ENCODE measurements at places on chromosomes 2 and 18.

- no peak for DNase-seq
Observed at GRCh38 chr2:183579686-183580085, 455.4 kb downstream of the NUP35 start.

- DNase-seq = no peak
Observed at GRCh38 chr2:19369341-19369955, 11.0 kb upstream of the OSR1 start.

- no peak for DNase-seq
Observed at GRCh38 chr2:53452400-53452799, 315.2 kb upstream of the CHAC2 start.

DNA sequence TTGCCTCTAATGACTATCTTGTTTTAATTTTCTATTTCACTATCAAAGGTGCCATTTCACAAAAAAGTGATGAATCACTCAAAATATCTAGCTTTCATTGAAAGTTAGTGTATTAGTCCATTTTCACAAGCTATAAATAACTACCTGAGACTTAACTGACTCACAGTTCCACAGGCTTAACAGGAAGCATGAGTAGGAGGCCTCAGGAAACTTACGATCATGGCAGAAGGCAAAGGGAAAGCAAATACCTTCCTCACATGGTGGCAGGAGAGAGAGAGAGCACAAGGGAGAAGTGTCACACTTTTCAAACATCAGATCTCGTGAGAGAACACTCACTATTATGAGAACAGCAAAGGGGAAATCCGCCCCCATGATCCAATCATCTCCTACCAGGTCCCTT is 1220.4 kb upstream of the ZEB2 start:
- peak; percentile 2 for DNase-seq

- DNase-seq = no peak
Observed at GRCh38 chr2:51597086-51597485, 565.2 kb upstream of the NRXN1 start.

DNA sequence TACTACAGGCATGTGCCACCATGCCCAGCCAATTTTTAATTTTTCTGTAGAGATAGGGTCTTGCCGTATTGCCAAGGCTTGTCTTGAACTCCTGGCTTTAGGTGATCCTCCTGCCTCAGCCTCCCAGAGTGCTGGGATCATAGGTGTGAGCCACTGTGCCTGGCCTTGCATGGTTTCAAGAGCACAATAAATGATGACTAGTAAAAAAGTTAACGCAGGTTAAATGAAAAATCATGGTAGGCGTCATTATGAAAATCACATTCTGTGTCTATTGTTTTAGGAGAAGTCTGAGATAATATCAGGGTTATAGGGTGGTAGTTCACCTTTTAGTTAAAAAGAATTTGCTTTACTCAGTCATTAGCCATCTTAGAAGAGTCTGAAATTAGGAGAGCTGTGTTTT is 38.3 kb downstream of the ALMS1 start:
- no peak for DNase-seq

GRCh38 chr2:230873661-230874401 is 9.1 kb downstream of the ITM2C start:
- DNase-seq = peak; percentile 33

DNA sequence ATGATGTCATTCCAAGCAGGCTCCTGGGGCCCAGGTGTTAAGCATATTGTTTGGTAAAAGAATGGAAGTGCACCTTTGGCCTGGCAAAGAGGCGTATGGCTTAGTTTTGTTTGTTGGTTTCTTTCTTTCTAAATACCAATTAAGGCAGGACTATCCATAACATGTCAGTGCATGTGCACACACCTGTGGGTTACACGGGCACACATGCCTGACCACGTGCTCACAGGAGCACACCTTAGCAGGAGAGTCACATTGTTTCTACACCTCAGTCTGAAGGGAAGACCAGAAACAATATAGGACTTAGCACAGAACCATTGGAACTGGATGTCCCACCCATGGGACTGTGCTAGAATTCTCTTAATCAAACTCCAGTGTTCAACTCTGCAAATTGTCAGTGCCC is 127.8 kb downstream of the FBXO15 start:
- DNase-seq = no peak

DNA sequence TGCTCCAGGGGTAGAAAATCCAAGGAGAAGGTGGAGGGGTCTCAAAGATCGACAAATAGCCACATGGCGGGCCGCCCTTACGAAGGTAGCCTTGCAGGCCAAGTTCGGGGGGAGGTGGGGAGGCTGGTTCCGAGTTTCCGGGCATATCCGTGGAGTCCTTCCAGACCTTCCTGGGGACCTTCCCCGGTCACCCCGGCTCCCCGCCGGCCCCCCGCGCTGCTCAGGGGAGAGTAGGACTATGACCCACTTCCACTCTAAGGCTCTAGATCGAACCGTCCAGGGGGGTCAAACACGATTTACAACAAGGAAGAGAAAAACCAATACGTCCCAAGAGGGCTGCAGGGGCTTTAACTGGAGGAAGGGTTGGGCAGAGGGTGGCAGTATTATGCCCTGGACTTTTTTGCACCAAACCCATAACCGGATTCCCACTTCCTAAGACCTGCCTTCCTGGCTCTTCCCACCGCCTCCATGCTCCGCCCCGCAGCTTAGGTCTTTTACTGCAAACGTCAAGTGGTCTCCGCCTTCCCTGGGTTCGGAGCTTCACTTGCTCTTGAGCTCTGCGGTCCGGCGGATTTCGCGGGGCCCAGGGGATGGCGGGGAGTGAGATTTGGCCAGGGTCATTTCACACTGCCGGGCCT is 779 bp upstream of the LYPD6 start:
- DNase-seq = peak; percentile 6

GRCh38 chr2:74682501-74682900 is 28.5 kb downstream of the SEMA4F start:
- DNase-seq = no peak

DNA sequence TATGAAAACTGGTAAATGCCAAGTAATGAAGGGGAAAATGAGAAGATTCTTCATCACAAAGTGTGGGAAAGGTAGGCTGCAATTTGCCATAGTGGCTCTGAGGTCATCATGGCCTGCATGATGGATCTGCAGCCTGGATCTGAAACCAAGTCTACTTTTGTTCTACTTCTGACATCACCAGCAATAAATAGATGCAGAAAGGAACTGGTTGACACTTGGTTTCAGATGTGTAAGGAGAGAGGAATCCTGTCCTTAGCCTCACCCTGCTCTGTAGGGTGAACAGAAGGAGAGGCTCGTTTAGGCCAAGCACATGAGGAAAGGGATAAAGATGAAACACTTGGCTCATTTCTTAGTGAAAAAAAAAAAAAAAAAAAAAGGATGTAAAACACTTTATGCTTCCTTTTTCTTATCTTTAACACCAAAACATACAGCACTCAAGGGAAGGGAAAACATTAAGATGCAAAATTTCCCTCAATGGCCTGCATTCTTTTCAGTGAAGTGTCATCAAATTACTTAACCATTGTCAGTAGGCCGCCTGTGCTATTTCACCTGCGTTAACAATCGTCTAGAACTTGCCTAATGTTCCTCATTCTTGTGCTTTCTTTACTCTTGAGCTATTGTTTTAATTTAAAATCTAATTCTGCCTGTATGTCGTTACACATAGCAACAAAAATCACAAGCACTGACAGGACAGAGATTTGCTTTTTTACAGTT is 3.9 kb downstream of the NEB start:
- DNase-seq = no peak

DNA sequence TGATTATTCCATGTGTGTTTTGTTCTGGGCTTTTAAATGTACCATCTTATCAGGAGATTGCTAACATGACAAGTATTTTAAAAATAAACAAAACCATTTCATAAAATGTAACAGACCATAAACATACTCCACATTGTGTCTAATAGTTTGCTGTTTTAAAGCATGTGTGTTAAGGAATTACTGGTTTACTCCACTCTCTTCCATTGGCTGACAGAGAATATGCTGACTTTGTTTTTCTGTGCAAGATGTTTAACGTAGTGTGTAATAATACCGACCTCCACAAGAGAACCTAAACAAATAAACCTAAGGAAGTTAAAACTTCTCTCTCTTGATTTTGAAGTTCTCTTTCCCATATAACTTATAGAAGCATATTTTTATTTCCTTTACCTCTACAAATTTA is 17.0 kb upstream of the TMEM18 start:
- no peak for DNase-seq
